ENCODE measurements at places on chromosomes 11 and 22.
A peak's percentile ranks its signal among the peaks of the same experiment; 100 is the strongest.

DNA sequence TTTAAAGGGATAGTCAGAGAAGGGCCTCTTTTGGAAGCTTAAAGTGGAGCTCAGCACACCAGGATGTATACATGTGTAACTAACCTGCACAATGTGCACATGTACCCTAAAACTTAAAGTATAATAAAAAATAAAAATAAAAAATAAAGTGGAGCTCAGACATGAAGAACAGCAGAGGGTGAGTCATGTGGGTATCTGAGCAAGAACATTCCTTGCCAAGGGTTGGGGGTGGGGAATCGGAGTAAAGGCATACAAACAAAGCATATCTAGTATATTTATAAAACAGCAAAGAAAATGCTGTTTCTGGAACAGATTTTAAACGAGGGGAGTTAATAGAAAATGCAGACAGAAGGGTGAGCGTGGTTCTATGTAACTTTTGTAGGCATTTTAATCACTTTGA lies 562.6 kb upstream of the ANO3 start:
- DNase-seq, result no peak

DNA sequence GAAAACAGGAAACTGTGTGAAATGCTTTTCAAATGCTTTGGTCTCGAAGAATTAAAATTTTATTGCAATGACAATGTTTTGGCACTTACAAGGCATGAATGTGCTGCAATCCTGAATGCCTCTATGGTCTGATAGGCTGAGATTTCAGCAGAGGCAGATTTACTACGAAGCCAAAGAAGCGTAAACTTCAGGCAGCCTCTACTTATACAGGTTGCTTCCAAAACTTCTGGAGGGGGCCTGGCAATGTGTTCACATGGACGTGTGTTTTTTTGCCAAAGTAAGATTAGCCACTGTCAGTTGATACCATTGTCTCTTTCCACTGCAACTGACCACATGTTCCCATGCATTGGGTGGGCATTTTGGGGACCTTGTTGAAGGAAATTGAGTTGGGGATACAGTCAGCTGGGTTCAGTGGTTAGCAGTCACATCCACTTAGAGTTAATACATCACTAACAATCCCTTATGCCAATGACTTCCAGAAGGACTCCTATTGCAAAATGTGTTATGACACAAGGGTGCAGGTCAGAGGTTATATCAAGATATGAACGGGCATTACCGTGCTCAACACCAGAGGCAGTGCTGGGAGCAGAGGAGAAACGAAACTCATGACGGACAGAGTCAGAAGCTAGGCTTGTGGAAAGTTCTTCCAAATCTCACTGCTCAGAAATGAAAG lies 48.8 kb downstream of the ABTB2 start:
- DNase-seq, result no peak

- DNase-seq, result no peak
Measured at GRCh38 chr11:35639591-35640179, 21.4 kb downstream of the FJX1 start.

- no peak for DNase-seq
Measured at GRCh38 chr11:105393326-105393725, 216.5 kb upstream of the GRIA4 start.

- no peak for DNase-seq
Measured at GRCh38 chr11:36326524-36327419, 30.7 kb downstream of the PRR5L start.

DNA sequence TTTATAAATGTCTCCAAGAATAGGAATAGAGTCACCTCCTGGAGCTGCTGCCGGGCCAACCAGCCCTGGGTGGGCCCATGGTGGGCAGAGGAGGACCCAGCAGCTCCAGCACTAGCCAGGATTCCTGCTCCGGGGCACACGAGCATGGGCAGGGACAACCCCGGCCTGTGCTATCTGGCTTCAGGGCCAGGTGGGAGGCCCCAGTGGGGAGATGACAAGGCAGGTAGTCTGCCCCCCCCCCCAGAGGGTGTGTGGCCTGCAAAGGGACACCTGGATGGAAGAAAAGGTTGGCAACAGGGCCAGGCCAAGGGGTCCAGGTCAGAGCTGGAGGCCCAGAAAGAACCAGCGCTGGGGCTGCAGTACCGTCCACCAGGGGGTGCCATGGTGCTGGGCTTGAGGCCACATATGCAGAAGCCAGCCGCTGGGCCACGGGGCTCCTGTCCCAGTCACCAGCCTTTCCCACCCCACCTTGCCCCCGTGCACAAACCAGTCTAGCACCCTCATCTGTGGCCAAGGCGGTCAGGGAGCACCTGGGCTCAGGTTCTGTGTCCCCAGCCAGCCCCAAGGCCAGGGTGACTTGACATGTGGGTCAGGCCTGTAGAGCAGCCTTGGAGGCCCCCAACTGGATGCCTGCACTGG lies 3.4 kb downstream of the TSPAN32 start:
- no peak for DNase-seq

DNA sequence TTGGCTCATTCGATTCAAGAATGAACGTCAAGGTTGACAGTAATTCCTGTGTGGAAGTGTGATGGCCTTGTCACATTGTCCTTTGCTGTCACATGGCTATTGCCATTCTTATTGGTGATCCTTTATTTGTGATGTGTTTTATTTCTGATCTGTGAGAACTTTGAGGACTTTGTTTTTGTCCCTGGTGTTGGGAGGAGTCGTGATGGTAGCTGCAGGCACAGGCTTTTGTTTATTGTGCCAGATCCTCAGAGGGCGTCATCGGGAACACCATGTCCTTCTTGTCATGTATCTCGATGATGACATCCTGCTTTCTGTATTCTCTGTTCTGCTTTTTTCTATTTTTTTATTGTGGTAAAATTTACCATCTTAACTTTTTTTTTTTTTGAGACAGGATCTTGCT lies 5.6 kb downstream of the PICK1 start:
- no peak for DNase-seq

- DNase-seq, result no peak
Measured at GRCh38 chr22:26086359-26086758, 82.9 kb upstream of the SEZ6L start.

DNA sequence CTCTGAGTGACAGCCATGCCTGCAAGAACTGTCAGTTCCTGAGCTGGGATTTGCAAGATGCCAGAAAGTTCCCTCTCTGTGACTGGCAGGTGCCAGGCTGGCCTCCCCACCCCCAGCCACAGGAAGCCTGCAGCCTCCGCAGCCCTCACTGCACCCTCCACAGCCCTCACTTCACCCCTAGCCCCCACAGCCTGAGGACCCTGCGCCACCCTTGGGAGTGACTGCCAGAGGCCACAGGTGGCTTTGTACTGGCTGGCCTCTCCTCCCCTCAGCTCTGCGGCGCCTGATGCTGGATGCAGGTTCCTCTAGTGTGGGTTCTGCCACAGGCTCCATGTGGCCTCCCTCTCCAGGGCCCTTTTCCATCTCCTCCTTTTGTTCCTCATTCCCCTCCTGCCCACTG lies 28.7 kb downstream of the MPPED1 start:
- no peak for DNase-seq

GRCh38 chr22:22449819-22450218 lies 58.7 kb downstream of the ZNF280B start:
- DNase-seq, result no peak

DNA sequence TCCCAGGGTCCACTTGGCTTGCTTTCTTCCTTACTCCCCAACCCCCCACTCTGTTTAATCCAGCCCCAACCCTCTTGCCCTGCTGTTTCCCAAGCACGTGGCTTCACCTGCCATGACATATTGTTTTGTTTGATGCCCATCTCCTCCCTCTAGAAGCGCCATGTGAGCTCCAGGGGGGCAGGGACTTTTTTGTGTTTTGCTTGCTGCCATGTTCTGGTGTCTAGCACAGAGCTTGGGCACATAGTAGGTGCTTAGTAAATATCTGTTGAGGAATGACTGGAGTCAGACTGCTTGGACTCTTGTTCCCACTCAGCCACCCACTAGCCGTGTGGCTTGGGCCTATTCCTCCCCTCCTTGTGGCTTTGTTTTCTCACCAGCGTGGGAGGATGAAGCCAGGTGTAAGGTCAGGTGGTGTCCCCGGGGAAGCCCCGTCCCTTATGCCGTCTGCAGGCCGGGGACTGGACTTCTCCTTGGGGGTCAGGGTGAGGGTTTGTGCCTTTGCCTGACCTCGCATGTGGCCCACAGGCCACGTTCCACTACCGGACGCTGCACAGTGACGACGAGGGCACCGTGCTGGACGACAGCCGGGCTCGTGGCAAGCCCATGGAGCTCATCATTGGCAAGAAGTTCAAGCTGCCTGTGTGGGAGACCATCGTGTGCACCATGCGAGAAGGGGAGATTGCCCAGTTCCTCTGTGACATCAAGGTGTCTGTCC lies 3.8 kb downstream of the AIP start:
- DNase-seq, result no peak

DNA sequence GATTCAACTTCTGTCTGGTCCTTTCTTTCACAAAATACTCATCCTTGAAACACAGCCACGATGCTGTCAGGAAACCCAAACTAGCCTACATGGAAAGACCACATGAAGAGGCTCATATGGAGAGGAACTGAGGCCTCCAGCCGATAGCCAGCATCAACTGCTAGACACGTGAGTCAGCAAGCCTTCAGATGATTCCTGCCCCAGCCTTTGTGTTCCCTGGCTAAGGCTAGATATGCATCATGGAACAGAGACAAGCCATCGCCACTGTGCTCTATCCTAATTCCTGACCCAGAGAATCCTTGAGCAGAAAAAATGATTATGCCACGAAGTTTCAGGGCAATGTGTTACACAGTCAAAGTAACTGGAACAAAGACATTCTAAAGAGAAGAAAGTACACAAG lies 75.5 kb downstream of the ENTHD1 start:
- DNase-seq, result no peak

DNA sequence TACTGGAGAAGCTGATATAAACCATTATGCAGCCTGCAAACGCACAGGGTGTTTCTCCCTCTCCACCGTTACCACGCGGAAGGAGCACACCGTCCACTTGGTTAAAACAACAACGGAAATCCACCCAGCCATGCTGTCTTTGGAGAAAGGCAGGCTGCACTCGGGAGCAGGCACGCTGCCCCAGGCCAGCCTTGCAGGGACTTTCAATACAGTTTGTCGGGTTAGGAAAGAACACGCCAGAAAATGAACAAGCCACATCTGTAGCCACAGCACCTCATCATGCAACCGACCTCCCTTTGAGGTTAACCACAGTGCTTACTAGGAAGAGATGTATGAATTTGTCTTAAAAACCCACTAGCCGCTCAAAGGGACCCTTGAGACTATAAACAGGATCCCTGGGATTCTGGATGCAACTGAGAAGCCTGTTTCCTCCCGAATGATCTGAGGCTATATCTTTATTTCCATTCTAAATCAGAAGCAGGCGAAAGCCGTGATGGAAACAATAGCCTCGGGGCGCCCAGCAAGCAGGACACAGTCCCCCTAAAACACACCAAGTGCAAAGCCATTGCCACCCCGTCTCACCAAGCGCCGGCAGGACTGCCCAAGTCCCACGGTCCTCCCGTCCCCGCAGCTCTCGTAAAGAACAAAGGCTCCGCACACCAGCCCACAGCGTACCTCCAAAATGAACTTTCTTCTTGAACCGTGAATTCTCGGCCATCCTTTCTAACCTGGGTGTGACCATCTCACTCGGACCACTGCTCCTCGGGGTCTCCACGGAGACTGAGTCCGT lies 318.9 kb downstream of the CTTN start:
- DNase-seq, result no peak

- no peak for DNase-seq
Measured at GRCh38 chr11:126318574-126319373, 14.9 kb downstream of the DCPS start.

- DNase-seq, result no peak
Measured at GRCh38 chr22:46047226-46047625, 70.3 kb upstream of the WNT7B start.

- DNase-seq, result no peak
Measured at GRCh38 chr11:129280027-129280811, 88.1 kb upstream of the ARHGAP32 start.

- DNase-seq, result no peak
Measured at GRCh38 chr11:1397862-1398527, 8.3 kb downstream of the BRSK2 start.

- no peak for DNase-seq
Measured at GRCh38 chr11:100774132-100774531, 87.0 kb downstream of the ARHGAP42 start.

GRCh38 chr22:45524966-45525365 lies 22.3 kb downstream of the FBLN1 start:
- DNase-seq, result no peak

GRCh38 chr22:47625531-47626427 lies 863.3 kb downstream of the TBC1D22A start:
- no peak for DNase-seq

- no peak for DNase-seq
Measured at GRCh38 chr11:64216879-64217278, 9.1 kb downstream of the TRPT1 start.

- DNase-seq, result no peak
Measured at GRCh38 chr11:3086114-3086513, 28.9 kb upstream of the CARS1 start.

- DNase-seq, result no peak
Measured at GRCh38 chr22:19396934-19397733, 34.4 kb downstream of the HIRA start.

DNA sequence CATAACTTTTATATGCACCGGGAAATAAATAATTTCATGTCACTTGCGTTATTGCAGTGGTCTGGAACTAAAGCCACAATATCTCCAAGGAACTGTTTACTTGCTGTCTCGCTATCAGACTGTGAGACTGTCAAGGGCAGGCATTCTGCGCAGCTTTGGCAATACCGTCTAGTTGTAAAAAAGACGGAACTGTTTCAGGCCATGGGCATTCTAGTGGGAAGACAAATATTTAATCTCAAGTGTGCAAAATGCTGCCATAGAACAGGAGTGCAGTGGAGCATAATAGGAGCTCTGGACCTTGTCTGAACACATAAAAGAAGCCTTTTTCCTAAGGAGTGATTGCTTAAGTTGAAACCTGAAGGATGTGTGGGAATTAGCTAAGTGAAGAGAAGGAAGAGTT lies 53.8 kb downstream of the PACS1 start:
- peak; percentile 8 for DNase-seq

- DNase-seq, result no peak
Measured at GRCh38 chr11:64103277-64103985, 62.5 kb downstream of the MACROD1 start.

GRCh38 chr11:132024587-132025295 lies 654.3 kb downstream of the NTM start:
- DNase-seq, result no peak

GRCh38 chr11:17369094-17369493 lies 17.5 kb downstream of the NCR3LG1 start:
- DNase-seq, result no peak

DNA sequence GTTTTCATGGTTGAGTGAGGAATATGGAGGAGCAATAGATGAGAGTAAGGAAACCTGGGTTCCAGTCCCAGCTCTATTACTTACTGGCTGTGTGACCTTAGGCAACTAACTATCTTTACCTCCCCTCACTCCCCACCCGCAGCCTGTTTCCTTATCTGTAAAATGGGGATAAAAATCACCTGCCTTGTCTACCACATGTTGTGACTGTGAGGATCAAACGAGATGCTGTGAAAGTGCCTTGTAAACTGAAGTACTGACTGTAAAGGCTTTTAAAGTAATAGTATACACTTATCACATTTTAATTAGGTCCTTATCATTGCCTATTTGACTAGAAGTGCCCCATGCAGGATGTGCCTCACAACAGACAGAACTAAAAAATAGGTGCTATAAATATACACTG lies 18.9 kb upstream of the PPP2R1B start:
- DNase-seq, result no peak

Measured in SHP77 (cell line).